ENCODE measurements at places on chromosomes 2 and 18. TPM values are rescaled to one million over a fixed set of nuclear protein-coding genes. Genes with fewer than 3 reads are reported as not detected.

CARF gene
- total RNA-seq, result 4.1 TPM

UCN gene
- 2.4 TPM for total RNA-seq

TMEM237 gene
- 22.0 TPM for total RNA-seq

GRCh38 chr2:164952057-164952702, 3.1 kb downstream of the SLC38A11 start:
- ATAC-seq, result no peak

- no peak for ATAC-seq
These were observed 79.9 kb upstream of the FAM237A start for GRCh38 chr2:206562375-206562774.

DNA sequence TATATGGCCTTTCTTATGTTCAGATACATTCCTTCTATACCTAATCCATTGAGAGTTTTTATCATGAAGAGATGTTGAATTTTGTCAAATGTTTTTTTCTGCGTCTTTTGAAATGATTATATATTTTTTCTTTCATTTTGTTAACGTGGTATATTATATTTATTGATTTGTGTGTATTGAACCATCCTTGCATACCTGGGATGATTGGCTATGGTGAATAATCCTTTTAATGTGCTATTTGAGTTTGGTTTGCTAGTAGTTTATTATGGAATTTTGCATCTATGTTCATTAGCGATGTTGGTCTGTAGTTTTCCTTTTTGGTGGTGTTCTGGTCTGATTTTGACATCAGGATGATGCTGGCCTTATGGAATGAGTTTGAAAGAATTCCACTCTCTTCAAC, 11.8 kb downstream of the IL36G start:
- no peak for ATAC-seq

DNA sequence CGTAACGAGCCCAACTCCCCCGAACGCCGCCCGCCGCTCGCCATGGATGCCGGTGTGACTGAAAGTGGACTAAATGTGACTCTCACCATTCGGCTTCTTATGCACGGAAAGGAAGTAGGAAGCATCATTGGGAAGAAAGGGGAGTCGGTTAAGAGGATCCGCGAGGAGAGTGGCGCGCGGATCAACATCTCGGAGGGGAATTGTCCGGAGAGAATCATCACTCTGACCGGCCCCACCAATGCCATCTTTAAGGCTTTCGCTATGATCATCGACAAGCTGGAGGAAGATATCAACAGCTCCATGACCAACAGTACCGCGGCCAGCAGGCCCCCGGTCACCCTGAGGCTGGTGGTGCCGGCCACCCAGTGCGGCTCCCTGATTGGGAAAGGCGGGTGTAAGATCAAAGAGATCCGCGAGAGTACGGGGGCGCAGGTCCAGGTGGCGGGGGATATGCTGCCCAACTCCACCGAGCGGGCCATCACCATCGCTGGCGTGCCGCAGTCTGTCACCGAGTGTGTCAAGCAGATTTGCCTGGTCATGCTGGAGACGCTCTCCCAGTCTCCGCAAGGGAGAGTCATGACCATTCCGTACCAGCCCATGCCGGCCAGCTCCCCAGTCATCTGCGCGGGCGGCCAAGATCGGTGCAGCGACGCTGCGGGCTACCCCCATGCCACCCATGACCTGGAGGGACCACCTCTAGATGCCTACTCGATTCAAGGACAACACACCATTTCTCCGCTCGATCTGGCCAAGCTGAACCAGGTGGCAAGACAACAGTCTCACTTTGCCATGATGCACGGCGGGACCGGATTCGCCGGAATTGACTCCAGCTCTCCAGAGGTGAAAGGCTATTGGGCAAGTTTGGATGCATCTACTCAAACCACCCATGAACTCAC, 673 bp downstream of the PCBP1 start:
- peak; percentile 11 for ATAC-seq

All from activated T-helper 17 cell treated with anti-CD3 and anti-CD28 coated beads, Interleukin-2, amount 50 U/mL, for 72 hours (primary cell).